ENCODE measurements at places on chromosomes 7 and 10.

- DNase-seq = no peak
These were observed 83.7 kb downstream of the CCNY start for GRCh38 chr10:35420044-35420443.

DNA sequence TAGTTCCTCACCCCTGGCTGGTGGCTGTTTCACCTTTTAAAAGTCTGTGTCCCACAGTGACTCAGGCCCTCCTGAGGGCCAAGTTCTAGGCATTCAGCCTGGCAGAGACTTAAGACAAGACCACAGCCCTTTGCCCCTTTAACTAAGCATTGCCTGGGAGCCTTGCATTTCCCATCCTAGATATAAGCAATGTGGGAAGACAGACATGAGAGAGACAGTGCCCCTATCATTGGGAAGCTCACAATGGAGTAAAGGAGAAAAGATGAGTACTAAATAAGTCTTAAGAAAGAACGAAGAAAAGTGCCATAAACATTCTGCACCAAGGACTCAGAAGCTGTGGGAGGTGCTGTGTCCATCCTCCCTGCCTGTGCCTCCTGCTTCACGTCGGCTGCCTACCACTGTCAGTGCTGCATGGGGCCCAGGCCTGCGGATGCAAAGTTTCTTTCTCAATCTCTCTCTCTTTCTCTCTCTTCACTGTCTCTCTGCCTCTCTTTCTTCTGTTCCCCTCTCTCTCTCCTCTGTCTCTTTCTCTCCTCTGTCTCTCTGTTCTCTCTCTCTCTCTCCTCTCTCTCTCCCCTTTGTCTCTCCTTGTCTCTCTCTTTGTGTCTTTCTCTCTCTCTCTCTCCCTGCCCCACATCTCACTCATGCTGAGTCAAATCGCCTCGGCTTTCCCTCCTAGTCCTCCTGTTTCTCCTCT, 21.5 kb downstream of the GPRIN2 start:
- DNase-seq = no peak

GRCh38 chr7:148921189-148921588, 37.1 kb upstream of the EZH2 start:
- DNase-seq = no peak

DNA sequence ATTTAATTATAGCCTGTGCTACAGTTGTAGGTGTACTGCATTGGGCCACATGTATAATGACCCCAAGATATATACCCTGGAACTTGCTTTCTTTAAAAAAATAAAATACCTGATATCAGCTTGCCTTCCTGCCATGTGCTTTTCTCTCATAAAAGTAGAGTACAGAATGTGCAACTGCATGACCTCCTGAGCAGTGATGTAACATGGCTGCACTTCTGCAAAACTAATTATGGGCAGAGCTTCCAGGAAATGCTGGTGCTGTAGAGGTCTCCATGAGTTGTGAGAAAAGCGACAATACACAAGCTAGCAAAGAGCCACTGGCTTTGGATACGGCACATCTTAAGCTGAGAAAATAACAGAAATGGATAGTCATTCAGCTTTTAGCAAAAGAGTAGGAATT, 6.5 kb upstream of the ERLIN1 start:
- DNase-seq = no peak

DNA sequence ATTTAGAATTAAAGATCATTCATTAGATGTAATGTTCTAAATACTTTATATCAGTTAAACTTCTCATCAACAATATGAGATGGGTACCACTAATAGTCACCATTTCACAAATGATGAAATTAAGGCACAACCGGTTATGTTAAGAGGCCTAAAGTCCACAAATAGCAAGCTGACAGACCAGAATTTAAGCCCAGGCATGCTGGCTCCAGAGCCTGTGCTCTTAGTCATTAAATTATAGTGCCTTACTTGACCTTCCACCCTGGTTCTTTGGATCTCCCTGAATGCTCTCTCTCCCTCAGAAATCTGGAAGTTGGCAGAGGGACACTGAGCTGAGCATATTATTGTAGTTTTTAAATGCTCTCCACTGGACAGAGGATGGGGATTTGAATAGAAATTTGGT, 3.6 kb downstream of the LIPN start:
- no peak for DNase-seq

All from activated T-helper 1 cell treated with anti-CD3 and anti-CD28 coated beads, Interleukin-2, amount 50 U/mL, for 16 hours (primary cell).